Psoas muscle (tissue), 8 donors: ENCODE measurements at places on chromosomes 4 and X. TPM values are rescaled to one million over a fixed set of nuclear protein-coding genes. Genes with fewer than 3 reads are reported as not detected.

HCCS gene
- 60.4 TPM for total RNA-seq

GAGE12F gene
- not detected for total RNA-seq

BST1 gene
- 1.2 TPM for total RNA-seq

NR0B1 gene
- total RNA-seq: not detected

MAGEA1 gene
- total RNA-seq: not detected

ARX gene
- total RNA-seq: 4.6 TPM

MTNR1A gene
- not detected for total RNA-seq

HELT gene
- not detected for total RNA-seq

MEPE gene
- total RNA-seq: not detected

NRK gene
- total RNA-seq: 1.8 TPM

NUP62CL gene
- not detected for total RNA-seq

ZRSR2 gene
- total RNA-seq: 9.4 TPM

ODAM gene
- not detected for total RNA-seq

SATL1 gene
- total RNA-seq: not detected

EGF gene
- 48.1 TPM for total RNA-seq

KLF8 gene
- total RNA-seq: 2.7 TPM

NXF2 gene
- total RNA-seq: not detected

STK32B gene
- total RNA-seq: 0.59 TPM

ITIH6 gene
- not detected for total RNA-seq

PAK3 gene
- total RNA-seq: 0.71 TPM

ADAM29 gene
- total RNA-seq: not detected

CENPVL1 gene
- not detected for total RNA-seq

SLC4A4 gene
- total RNA-seq: 2.1 TPM

GPM6B gene
- total RNA-seq: 2.5 TPM

PABPC1L2B gene
- not detected for total RNA-seq

REELD1 gene
- not detected for total RNA-seq

KCTD8 gene
- total RNA-seq: 0.56 TPM

WAS gene
- total RNA-seq: 1.9 TPM

MAGEB4 gene
- total RNA-seq: not detected

RHOH gene
- total RNA-seq: 0.23 TPM

SOX3 gene
- not detected for total RNA-seq

MXRA5 gene
- 6.7 TPM for total RNA-seq

HSFX3 gene
- not detected for total RNA-seq

SFRP2 gene
- 0.54 TPM for total RNA-seq

ZCCHC18 gene
- not detected for total RNA-seq

MSX1 gene
- 1.4 TPM for total RNA-seq

TEX11 gene
- total RNA-seq: not detected

RAB41 gene
- not detected for total RNA-seq

SCRG1 gene
- total RNA-seq: not detected

KLHL4 gene
- 1.1 TPM for total RNA-seq

DHX15 gene
- 69.7 TPM for total RNA-seq
